Activated T-cell treated with anti-CD3 and anti-CD28 coated beads for 24 hours (primary cell): ENCODE measurements at places on chromosomes 5 and 9.

GRCh38 chr5:177183766-177184360, 50.3 kb downstream of the NSD1 start:
- DNase-seq, result no peak

- DNase-seq, result no peak
These were observed 291.1 kb downstream of the MLLT3 start for GRCh38 chr9:20331095-20331685.

DNA sequence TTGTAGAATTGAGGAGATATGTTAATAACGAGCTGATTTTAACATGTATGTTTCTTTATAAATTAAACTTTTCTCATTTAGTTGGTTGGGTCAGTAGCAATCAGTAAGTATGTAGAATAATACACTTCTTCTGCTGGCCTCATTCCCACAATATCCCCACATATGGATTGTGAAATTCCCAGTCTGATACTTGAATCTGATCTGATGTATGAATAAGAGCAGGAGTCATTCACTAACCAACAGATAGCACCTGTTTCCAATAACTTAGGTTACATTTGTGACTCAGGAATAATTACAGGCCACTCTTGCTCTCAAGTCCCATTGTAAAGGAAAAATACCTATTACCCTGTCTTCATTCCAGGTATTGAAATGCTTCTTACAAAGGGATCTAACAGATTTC, 23.9 kb downstream of the SLC36A1 start:
- no peak for DNase-seq

- DNase-seq, result peak; percentile 1
These were observed 122.3 kb downstream of the VAV2 start for GRCh38 chr9:133869674-133870405.

DNA sequence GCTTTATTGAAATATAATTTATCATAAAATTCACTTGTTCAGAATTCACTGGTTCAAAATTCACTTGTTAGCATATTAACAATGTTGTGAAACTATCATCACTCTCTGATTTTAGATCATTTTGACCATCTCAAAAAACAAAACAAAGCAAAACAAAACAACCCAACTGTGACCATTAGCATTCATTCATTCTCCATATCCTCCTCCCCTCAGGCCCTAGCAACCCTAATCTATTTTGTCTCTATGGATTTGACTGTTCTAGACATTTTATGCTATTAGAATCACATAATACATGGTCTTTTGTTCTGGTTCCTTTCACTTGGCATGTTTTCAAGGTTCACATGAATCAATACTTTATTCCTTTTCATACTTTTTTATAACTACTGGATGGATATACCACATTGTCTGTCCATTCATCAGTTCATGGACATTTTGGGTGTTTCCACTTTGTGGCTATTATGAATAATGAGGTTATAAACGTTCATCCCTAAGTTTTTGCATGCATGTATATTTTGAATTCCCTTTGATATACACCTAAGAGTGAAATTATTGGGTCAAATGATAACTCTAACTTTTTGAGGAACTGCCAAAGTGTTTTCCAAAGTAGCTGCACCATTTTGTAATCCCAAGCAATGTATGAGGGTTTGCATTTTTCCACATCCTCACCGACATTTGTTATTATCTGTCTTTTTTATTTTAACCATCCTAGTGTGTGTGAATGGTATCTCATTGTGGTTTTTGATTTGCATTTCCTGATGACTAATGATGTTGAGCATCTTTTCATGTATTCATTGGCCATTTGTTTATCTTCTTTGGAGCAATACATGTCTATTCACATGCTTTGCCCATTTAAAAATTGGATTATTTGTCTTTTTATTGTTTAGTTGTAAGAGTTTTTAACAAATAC, 304.1 kb downstream of the SH3GL2 start:
- no peak for DNase-seq

DNA sequence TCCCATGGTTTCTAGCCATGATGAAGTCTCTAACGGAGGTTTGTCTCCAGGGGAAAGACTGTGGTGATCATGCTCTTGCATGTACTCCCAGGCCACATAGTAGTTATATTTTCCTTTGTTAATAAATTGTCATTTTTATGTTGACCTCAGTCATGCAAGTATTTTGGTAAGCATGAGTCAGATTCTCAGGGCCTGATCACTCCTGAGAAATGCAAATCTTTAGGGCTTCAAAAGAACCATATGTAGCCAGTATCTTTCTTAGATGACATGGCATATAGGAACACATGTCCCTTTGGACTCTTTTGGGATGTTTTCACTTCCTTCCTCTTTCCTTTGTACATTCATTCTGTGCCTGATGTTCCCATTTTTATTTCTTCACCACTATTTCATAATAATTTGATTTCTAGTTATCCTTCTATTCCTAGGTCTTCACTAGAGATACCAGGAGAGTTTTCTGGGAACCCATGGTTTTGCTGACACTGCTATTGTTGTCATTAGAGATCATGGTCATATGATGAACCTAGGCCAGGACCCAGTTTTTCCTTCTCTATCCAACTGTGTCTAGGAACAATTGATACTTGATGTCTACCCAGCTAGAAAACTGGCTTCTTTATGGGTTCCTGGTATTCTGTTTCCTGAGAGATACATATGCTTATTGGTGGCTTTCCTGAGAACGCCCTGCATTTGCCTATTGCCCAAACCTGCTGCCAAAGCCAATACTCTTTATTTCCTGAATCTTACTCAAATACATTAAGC, 248.1 kb upstream of the NREP start:
- no peak for DNase-seq

GRCh38 chr9:12464910-12465512, 228.2 kb upstream of the TYRP1 start:
- no peak for DNase-seq

DNA sequence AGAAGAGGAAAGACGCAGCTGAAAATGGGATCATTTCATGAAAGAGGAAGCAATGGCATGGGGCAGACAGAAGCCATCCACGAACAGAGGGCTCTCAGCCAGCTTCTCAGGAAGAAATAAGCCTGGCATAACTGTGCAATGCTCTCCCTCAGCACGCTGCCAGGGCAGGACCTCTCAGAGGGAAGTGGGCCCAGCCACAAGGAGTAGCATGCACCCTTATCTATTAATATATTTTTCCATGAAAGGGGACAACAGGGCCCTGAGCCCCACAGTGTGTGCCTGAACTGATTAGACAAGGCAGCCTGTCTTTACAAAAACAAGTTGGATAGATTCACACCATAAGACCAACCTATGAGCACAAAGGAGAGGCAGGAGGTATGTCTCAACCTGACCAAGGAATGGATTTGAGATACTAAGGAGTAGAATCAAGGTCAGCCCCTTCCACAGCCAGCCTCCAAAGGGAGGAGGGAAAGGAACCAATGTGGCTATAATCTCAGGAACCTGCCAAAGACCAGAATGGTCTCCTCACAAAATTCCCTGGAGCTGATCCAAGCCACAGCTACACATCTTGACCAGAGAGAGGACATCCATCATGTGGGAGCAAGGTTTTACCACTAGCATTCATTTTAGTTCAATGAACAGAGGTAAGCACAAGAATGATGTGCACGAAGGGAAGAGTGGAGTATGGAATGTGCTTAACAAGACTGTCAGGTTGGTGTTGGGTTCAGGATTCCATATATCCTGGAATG, 154.8 kb downstream of the SIL1 start:
- no peak for DNase-seq

DNA sequence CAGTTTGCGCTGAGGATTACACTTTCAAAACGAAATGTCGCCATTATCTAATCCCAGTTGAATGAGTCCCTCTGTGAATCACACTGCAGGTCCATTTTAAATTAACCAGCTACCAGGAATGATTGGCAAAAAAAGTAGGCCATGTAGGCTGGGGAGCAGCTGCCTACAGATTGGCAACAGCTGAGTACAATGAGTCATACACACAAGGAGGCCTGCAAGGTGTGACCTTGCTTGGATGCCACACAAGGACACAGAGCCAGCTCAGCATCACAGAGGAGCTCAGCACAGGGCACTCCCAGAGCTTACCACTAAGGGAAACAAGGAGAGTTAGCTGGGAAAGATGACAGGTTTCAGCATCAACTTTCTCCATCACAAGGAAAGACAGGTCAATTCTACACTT, 12.9 kb downstream of the HAVCR1 start:
- DNase-seq, result no peak

GRCh38 chr9:126809068-126809467, 4.2 kb downstream of the ZBTB43 start:
- no peak for DNase-seq

DNA sequence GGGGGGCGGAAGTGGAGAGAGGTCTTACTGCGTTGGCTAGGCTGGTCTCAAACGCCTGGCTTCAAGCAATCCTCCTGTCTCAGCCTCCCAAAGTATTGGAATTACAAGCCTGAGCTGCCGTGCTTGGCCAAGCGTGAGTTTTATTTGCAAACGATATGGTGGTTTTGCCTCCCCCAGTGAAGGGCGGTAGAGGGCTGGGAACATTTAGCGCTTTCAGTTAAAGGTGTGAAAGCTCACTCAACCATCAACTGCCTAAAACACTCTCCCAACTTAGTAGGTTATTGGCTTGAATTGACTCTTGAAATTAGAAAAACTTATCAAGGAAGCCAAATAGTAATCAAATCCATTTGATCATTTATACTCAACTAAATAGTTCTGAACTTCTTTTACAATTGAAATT, 156.3 kb downstream of the ESM1 start:
- no peak for DNase-seq

DNA sequence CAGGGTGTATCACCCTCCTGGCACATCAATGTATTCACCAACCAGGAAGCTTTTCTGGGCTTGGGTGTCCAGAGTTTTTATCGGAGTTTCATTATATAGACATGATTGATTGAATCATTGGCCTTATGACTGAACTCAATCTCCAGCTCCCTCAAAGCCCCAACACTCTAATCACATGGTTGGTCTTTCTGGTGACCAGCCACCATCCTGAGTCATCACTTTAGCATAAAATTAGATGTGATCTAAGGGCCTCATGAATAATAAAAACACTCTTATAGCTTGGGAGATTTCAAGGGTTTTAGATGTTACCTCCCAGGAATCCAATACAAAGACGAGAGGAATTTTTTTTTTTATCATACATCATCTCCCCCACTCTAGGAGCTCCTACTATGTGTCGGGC, 7.7 kb upstream of the PBX3 start:
- no peak for DNase-seq

GRCh38 chr5:67400752-67401151, 204.2 kb upstream of the CD180 start:
- DNase-seq, result no peak

DNA sequence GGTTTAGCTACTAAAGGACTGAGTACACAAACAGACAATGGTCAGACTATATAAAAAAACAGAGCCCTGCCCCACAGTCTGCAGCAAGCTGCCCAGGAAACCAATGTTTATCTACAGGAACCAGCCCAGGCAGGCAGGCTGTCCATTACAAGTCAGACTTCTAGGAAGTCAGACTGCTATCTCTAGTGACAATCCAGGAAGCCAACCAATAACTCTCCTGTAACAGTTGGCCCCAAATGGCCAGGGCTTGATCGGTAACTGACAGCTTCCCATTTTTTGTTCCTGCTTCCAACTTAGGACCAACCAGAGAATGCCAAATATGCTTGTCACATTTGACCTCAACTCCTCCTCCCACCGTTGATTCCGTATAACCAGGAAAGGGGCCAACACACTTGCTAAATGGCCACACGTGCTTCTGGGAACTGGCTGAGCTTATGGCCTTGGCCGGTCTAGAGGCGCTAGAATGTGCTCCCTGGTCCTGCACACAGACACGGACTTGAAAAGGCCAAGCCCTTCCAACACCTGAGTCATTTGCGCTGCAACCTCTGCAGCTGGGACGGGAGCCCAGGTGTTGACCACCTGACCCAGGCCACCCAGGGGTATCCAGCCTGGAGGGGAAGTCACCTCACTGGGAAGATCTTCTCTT, 79.6 kb upstream of the CDK20 start:
- no peak for DNase-seq

DNA sequence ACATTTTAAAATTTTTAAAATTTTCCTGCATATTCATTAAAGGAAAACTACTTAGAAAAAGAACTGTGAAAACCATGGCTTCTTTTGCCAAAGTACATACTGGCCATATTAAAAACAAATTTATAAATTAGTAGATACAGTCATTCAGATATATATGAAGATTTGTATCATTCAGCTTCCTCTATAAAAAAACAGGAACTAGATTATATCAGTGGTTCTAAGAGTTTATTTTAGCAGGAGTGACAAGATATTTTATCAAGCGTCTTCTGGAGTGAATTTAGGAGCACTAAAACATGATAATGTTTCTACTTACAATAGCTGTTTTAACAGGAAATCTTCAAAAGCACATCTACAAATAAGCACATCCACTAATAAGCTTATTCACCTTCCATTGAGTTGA, 171.4 kb downstream of the RAPGEF6 start:
- no peak for DNase-seq

- no peak for DNase-seq
These were observed 4.2 kb downstream of the AK1 start for GRCh38 chr9:127873223-127873691.

DNA sequence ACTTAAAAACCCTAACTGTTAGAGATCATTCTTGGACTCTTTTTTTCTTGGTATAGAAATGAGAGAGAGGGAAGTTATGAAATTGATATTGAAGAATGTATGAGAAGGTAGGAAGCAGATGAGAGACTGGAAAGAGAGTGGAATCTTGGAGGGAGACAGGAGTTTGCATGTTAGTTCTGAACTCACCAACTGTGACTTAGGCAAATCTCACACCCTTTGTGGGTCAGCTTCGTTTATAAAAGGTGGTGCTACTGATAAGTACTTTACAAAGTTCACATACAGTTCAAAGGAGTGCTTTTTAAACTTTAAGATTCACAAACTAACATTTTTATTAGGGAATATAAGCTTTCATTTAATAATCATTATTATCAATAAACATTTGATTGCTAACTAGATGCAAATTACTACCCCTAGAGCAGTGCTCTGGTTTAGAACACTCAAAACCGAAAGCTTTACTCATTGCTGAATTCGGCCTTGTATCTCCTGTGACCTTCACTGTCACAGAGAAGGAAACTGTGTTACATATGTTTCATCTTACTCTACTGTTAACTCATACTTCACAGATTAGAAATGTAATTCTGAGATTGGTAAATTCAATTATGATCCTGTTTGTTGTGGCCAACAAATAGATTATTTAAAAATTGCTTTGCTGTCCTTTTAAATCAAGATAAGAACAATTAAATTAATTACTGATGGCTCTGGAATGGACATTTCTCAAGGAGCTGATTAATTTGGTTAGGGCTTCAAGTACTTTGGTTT, 143.2 kb downstream of the RMI1 start:
- no peak for DNase-seq
